ENCODE measurements at places on chromosomes 6 and 20.
A peak's percentile ranks its signal among the peaks of the same experiment; 100 is the strongest.

- peak; percentile 79 for DNase-seq
These were observed 391 bp downstream of the MAPRE1 start for GRCh38 chr20:32819992-32820697.

GRCh38 chr20:45283551-45284057, 23.0 kb upstream of the RBPJL start:
- no peak for DNase-seq

DNA sequence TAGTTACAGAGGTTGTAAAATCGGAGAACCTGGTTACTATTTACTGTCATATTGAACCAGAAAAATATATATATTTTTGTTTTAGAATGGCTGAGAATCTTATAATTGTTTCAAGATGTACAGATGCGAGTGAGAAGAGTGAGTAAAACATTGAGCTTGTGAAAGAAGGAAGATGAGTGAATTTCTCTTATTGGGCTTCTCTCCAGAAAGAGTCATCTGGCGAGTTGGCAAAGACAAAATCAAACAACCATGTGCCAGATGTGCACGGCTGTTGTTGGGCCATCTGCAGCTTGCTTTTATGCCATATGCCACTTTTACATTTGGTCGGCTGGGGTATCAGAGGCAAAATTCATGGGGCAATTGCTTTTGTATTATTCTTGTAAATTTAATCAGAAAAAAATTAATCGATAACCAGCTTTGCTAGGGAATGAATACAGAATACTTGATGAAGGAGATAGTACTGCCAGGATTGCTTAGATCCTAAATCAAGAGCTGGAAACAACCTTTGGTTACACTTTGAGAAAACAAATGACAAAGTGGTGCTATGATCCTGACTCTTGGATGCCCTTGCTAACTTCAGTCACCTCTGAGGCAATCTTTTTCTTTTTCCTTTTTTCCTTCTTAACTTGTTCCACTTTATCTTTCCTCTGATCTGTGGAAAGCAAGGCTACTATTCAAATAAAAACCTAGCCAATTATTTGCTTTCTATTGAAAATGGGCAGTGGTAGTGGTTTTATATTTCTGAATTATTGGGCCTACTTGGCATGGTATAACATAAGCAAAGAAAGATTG, 97.1 kb upstream of the GRIK2 start:
- no peak for DNase-seq

- no peak for DNase-seq
These were observed 98.0 kb upstream of the JARID2 start for GRCh38 chr6:15147827-15148226.

GRCh38 chr20:18857640-18858039, 44.1 kb downstream of the SCP2D1 start:
- DNase-seq, result no peak

DNA sequence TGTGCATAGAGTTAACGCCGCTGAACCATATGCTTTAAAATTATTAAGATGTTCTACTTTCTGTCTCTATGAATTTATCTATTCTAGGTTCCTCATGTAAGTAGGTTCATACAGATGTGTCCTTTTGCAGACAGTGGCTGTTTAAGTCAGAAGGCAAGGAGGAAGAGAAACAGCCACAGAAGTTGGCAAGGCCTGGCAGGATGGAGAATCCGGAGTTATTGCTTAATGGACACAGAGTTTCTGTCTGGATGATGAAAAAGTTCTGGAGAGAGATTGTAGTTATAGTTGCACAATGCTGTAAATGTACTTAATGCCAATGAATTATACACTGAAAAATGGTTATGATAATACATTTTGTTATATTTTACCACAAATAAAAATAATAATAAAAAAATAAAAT, 283.6 kb upstream of the CNR1 start:
- DNase-seq, result no peak

GRCh38 chr6:100833972-100834574, 47.1 kb downstream of the ASCC3 start:
- no peak for DNase-seq

- no peak for DNase-seq
These were observed 92.9 kb upstream of the NOX3 start for GRCh38 chr6:155548576-155548975.

GRCh38 chr6:132760256-132760655, 2.6 kb upstream of the VNN2 start:
- no peak for DNase-seq

DNA sequence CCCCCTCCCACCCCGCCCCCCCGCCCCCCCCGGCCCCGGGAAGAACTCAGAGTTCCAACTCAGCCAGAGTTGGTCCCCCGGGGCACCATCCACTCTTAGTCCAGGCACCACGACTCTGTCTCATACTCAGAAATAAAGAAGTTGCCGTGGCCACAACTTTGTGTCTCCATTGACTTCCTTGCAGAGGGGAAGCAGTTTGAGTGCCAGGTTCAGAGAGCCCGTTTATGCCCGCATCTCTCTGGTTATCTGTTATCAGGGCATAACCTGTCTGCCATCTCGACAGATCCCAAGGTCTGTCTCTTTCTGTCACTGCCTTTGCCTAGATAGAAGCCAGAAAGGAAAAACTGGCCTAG, 605 bp downstream of the CDC5L start:
- DNase-seq, result no peak

DNA sequence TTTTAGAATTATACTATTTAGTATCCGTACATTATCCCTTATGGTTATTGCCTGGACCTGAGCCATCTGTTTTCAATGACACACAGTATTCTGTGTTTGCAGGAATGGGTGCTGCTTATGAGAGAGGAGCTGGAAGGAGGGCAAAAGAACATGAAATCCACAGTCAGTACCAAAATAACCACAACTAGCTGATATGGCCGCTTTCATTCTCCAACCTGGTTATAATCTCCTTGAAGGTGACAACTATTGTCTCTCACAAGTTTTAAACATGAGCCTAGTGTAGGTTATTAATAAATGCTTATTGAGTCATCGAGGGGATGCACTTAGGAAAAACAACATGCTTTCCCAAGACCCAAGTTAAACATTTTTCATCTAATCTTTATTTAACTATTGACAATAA, 356.6 kb downstream of the BMP2 start:
- DNase-seq, result no peak

DNA sequence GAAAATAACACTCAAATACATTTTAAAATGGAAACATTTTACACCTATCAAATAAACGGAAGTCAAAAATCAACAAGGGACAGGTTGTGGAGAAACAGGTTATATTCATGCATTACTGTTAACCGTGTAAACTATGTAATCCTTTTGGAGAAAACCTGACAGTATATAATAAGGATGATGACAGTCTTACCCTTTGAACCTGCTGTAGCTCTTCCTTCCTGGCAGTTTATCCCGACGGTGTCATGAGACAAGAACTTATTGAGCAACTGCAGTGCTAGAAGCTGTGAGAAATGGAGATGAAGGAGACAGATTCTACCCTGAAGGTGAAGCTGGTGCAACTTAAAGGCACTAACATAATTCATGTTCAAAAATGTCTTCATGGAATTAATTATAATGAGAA, 76.7 kb downstream of the PLEKHG1 start:
- DNase-seq, result no peak

- no peak for DNase-seq
These were observed 5.2 kb downstream of the UNC93A start for GRCh38 chr6:167296293-167296690.

DNA sequence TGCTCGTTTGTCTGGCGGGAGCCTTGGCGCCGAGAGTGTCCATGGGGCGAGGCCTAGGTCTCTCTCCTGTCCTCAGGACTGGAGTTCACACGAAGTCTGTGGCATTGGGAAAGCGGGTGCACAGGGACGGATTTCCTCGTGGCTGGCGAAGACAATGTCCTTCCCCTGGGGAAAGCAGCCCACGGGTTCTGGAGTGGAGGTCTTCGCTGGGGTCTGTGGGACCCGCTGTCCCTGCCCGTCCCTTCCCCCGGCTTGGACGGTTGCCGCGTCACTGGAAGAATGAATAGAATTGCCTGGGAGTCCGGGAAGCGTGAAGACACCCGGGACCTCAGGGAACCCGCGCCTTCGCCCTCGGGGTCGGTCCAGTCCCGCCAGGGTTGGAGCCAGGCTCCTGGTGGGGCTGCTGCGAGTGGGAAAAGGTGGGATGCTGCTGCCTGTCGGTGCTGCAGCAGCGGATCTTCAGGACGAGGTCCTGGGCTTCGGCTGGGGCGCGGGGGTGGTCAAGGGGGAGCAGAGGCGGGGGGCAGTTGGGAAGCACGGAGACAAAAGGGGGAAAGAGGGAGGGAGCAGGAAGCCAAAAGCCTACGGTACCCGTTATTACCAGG, 441.8 kb upstream of the DEFB115 start:
- DNase-seq, result no peak

DNA sequence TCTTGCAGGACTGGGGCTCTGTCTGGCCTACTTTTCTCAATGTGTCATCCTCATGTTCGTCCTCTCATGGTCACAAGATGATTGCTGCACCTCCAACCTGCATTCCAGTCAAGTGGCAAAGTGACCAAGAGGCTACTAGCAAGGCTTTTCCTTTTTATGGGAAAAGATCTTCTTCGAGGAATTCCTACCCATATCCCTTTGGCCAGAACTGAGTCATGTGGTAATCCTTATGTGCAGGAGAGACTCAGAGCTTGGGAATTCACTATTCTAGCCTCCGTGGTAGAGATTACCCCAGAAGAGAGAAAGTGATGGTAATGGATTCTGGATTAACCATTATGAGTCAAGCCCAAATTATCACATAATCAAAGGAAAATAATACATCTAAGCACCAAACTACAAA, 162.7 kb downstream of the KCNQ5 start:
- DNase-seq, result no peak

DNA sequence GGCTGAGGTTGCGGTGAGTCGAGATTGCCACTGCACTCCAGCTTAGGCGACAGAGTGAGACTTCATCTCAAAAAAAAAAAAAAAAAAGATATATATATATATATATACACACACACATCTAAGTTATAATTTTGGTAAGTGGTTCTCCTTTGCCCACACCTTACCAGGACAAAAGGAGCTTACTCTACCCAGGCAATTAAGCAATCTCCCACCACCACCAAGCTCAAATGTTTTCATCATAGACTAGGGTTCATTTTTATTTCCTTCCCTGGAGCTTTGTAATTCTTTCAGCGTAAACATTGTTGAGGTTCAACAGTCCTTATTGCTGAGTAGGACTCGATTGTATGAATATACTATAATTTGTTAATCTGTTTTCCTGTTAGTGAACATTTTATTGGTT, 23.5 kb downstream of the AMD1 start:
- no peak for DNase-seq

DNA sequence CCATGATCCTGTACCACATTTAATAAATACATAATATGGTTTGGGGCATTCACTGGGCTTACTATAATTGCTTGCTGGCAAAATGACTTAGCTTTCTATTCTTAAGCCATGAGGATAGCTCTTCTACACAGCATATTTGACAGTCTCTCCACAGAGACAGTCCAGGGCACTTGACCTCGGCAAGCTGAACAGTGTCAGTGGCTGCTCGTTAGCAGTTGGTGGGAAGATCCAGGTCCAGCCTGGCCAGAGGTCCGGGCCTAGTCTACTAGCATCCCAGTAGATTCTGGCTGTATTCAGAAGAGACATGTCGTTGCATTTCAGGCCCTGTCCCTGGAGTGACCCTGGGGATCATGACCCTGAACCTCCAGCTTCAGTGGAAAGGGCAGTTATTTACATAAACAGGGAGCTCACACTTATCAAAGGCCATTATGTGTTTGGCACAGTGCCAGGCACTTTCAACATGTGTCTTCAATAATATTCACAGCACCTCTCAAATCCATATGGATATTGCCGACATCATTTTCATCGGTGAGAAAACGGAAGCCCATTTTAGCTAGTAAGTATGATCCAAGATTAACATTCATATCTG, 139.0 kb downstream of the IMPG1 start:
- DNase-seq, result no peak
